Cerebellum (tissue), 4 donors: ENCODE measurements at places on chromosomes 6 and 20. TPM values are rescaled to one million over a fixed set of nuclear protein-coding genes. Genes with fewer than 3 reads are reported as not detected.

- no peak for DNase-seq
These were observed 641.7 kb upstream of the GJE1 start for GRCh38 chr6:141490982-141491381.

The THBD gene
- 2.7 TPM for total RNA-seq

GRCh38 chr6:134034961-134035822, 17.2 kb downstream of the SLC2A12 start:
- no peak for DNase-seq

DNA sequence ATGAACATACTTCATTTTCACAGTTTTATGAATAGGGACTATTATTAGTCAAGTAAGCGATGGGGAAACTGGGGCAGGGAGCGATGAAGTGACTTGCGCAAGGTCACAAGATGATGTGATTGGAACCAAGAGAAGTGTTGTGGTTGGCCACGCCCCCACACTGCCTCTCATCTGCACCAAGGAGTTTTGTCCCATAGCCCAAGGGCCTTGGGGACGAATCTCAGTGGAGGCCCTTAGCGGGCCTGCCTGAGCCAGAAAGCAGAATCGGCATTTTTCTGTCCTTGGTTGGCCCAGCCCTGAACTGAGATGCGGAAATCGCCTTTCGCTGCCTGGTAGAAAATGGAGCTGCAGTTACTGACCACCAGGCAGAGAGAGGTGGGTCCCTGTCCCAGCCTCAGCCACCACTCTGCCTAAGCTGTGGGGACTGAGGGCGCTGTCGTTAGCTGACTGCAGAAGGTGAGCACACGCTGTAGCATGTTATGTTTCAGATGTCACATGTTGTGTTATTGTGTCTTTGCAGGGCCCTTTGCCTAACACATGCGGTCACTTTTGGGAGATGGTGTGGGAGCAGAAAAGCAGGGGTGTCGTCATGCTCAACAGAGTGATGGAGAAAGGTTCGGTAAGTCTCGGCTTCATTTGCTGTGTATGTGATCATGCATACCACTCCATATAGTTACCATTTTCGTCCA, 57.8 kb downstream of the PTPN1 start:
- no peak for DNase-seq

DNA sequence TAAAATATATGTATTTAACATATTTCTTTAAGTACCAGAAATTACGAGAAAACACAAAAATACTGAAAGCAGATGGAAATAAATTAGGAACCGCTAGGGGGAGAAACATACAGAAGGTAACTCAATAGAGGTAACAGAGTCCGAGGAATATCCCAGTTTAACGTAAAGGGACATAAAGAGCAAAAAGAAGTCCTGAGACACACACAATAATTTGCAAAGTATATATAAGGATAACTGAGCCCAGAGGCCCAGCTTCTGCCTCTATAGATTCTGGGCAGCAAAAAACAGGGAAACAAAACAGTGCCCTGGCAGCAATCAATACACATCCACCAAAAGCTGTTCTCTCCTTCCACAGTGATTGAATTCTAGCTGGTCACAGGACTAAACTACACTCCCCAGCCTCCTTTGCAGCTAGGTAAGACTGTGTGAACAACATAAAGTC, 15.1 kb downstream of the TBC1D32 start:
- no peak for DNase-seq

DNA sequence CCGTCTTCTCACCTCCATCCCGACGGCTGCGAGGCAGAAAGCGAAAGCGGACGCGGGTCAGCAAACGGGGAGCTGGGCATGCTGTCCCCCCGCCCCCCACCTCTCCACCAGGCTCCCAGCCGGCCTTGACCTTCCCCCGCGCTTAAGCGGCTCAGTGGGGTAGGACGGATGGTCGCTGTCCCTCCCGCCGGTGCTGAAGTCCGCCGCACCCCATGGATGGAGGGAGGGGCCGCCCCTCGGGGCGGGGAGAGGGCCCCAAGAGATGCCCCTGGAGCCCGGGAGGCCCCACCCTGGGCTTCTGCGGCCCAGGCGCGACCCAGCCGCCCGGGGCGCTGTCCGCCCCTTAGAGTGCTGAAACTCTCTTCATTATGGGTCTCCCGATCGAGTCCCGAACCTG, at the start of gene KCNB1:
KCNB1 (minus strand) TSS at position 48 of the 397 bp plus-strand sequence. CDS start 188 bp downstream, outside the sequence.
- no peak for DNase-seq

The DLK2 gene
- total RNA-seq, result 6.2 TPM

The CD40 gene
- 1.6 TPM for total RNA-seq

DNA sequence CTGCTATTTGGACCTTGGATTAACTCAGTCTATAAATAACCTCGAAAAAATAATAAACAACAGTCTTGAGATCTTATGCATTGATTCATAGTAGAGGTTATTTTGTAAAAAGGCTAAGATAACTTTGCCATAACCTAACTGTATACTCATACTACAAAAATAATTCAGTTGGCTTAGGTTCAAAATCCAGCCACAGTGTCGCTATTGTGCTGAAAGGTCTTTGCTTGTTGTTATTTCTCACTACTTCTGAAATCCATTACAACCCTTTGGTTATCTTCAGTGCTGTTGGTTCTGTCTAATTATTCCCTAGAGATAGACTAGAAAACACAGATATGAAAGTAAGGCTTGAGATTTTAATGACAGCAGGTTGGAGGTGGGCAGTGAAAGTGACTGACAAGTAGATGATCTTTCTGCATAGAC, 74.4 kb downstream of the MKKS start:
- DNase-seq, result no peak

- DNase-seq, result no peak
These were observed 897 bp upstream of the STMN3 start for GRCh38 chr20:63653974-63654668.

GRCh38 chr20:53829724-53830521, 236.3 kb upstream of the ZNF217 start:
- DNase-seq, result no peak

The SLC17A9 gene
- total RNA-seq, result 0.36 TPM

DNA sequence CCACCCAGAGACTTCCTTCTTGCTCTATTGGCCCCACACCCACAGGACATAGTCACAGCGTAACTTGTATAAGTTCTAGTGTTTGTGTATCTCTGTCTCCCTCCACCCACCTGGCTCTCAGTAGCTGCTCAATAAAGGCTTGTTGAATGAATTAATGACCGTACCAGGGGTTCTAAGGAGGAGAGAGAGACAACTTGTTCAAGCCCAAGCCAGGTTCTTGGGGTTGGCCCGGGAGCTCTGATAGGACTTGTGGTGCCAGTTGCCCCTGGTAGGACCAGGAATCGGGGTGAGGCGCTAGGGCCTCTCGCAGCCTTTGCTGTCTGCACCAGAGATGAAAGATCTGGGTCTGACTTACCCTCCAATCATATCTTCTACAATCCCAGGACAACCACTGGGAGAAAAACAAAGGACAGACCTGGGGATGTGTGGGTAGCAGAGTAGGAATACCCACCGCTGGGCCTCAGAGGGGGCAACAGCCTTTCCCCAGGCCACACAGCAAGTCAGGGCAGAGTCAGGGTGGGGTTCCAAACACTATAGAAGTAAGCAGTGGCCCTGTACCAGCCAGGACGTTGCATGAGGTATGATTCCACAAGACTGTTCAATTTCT, 5.3 kb upstream of the TGM2 start:
- DNase-seq, result no peak

The SCRT2 gene
- 2.9 TPM for total RNA-seq

DNA sequence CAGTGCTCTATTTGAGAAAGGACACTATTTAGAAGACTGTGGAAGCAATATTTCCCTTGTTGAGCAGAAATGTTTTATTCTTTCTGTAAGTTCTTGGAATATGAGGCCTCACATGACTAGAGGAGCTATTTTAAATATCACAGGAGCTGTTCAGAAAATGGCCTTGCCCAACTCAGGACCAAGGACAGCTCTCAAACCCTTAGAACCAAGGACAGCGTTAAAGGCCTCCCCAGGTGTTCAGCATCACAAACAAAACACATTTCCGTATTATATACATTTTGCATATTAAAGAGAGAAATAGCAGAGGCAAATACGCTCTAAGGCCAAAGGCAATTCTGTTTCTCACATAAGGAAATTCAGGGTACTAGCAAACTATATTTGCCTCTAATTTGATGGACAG, 631.4 kb downstream of the CDH26 start:
- no peak for DNase-seq

DNA sequence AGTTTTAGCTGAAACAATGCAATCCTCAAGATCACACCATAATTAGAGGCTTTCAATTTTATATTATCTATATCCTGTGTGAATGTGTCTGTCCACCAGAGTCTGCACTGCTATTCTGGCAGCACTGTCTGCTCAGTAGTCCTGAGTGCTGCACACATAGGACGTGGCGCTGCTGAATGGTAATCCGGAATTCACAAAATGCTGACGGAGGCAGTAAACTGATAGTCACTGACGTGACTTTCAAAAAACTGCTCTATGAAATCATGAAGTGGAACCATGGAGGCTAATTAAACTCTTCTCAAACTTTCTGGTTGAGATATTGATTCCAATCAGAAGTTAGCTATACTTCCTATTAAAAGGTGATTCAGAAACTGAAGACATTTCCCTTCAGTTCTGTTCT, 190.8 kb upstream of the NOX3 start:
- no peak for DNase-seq

The DNMT3B gene
- total RNA-seq, result 9.3 TPM

- DNase-seq, result no peak
These were observed 116.5 kb downstream of the SOBP start for GRCh38 chr6:107606407-107606806.

DNA sequence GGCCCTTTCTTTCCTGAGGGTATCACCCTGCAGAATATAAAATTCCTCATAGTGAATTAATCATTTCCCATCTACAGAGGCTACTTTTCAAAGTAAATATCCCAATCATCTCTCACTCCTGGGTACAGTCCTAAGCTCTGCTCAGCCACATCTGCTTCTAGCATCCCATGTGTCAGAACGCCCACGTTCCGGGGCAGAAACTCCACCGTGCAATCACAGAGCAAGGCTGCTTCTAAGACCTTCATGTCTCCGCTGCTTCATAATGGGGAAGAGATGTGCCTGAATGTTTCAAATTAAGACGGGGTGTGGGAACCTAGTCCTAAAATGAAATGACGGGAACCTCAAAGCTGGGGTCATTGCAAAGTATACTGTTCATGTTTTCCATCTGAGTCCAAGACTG, 208.8 kb upstream of the GMDS start:
- DNase-seq, result no peak

- peak; percentile 7 for DNase-seq
These were observed 27.4 kb upstream of the IGF2R start for GRCh38 chr6:159941286-159942113.

DNA sequence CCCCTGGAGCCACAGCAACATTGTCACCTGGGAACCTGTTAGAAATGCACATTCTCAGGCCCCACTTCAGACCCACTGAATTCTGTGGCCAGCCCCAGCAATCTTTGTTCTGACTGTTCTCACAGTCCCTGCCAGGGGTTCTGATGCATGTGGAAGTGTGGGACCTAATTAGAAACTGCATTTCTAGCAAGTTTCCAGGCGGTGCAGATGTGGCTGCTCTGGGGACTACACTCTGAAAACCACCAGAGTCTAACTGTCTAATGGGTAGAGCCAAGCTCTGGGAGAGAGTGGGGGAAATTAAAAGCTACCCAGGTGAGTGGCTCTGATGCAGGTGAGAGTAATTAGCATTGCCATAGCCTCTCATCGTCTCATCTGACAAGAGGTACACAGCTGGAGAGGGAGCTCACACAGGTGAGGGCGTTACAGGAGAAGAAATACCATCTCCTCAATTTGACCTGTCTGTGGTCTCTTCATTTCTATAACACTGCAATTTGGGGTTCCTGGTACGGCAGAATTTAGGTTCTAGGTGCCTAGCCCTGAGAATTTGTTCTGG, 66.0 kb downstream of the SNX5 start:
- DNase-seq, result no peak

DNA sequence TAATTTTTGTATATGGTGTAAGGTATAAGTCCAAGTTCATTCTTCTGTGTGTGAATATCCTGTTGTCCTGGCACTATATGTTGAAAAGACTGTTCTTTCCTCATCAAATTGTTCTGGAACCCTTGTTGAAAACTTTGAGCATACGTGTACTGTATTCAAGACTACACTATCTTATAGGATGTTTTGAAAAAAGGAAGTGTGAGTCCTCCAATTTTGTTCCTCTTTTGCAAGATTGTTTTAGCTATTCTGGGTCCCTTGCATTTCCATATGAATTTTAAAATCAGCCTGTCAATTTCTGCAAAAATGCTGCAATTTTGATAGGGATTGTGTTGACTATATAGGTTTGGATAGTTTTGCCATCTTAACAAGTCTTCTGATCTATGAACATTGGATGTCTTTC, 195.2 kb downstream of the BACH2 start:
- no peak for DNase-seq

DNA sequence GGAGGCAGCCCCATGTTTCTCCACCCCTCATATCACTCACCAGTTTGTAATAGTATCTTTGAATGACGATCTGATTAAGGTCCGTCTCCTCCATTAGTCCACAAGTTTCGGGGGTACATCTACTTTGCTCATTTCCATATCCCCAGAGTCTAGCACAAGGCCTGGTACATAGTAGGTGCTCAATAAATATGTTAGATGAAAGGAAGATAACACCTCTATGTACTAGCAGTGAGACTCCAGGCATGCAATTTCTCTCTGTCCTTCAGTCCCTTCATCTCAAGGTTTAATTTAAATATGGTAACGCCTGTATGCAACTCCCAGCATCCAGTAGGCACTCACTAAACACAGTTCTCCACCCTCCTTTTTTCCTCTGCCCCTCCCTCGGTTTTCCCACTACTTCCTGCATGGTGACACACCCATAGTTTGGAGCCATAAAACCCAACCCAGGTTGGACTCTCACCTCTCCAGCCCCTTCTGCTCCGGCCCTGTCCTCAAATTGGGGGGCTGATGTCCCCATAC, 461 bp upstream of the HNF4A start:
- DNase-seq, result no peak

The PI16 gene
- total RNA-seq, result 0.73 TPM

- no peak for DNase-seq
These were observed 161.3 kb upstream of the PHACTR1 start for GRCh38 chr6:12555267-12555666.

- DNase-seq, result peak; percentile 70
These were observed 88.7 kb upstream of the BMP5 start for GRCh38 chr6:55964136-55964535.

The DYNLT2 gene
- total RNA-seq, result 2.9 TPM

DNA sequence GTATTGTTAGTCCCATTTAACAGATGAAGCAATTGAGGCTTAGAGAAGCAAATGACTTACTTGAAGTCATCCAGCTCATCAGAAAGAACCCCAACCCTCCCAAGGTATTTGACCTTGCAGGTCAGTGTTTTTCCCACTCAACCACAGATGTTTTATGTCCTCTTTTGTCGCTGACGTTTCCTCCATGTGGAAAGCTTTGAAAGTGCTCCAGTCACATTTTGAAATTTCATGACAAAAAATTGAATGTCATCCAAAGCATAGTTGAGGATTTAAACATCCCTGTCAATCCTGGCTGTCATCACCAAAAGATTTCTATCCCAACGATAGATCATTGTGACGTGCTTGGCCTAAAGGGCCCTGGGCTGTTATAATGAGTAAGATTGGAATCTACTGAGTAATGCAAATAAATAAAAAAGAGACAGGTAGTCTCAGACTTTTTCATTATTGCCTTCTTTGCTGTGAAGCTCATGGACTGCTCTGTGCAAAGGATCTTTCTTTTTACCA, 102.7 kb downstream of the TSHZ2 start:
- no peak for DNase-seq
